Activated T-helper 2 cell treated with anti-CD3 and anti-CD28 coated beads, Interferon-gamma antibody, Interleukin-2, Interleukin-4, amounts not matched to agents 10 μg/mL and 5 μg/mL and 100 μg/mL, durations not matched to agents 14 hours and 24 hours and 36 hours (primary cell): ENCODE measurements at places on chromosomes 13 and 19.

GRCh38 chr19:19388568-19389555, 16.6 kb upstream of the GATAD2A start:
- DNase-seq, result no peak

GRCh38 chr13:87393358-87393757, 277.8 kb upstream of the SLITRK5 start:
- DNase-seq, result no peak

DNA sequence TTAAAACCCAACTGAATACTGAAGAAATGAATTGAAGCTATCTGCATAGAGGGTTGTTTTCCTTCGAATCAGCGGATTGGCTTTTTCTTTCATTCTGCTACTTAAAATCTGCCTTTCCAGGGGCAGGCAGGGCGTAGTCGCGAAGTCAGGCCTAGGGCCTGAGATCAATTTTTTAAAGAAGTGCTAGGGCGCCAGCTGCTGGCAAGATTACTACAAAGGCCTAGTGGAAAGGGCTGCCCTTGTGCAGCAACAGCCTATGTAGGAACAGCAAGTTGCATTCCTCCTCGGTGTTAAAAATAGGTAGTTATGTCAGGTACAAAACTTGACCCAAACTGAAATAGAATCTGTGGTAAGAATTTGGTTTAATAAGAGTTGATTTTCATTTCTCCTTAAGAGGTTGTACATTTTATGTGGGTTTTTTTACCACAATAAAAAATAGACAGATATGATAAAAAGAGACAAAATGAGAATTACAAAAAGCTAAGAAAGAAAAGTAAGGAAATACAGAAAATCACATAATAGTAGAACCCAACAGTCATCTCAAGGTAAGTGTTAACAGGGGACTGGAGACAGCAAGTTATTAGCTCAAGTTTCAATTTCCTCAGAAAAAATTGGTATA, 9.5 kb upstream of the URAD start:
- DNase-seq, result no peak

DNA sequence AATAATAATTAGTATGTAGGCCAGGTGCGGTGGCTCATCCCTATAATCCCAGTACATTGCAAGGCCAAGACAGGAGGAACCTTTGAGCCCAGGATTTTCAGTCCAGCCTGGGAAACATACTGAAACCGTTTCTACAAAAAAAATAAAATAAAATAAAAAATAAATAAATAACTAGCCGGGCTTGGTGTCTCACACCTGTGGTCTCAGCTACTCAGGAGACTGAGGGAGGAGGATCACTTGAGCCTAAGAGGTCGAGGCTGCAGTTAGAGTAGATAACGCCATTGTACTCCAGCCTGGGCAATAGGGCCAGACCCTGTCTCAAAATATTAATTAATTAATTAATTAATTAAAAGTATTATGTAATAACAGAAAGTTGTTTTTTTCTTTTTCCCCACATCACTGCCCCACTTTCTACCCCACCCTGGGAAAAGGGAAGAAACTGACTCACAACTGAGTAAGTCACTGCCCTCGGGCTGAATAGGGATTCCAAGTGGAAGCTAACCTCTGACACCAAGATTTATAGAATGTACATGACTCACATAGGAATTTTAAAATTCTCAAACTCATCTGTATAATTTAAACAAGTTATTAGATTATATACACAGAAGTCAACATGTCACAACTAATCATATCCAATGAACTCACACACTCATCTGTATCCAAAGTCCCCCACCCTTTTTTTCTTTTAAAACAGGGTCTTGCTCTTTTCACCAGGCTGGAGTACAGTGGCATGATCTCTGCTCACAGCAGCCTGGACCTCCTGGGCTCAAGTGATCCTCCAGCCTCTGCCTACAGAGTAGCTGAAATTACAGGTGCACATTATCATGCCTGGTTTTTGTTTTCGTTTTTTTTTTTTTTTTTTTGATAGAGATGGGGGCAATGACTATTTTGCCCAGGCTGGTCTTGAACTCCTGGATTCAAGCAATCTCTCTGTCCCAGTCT, 12.5 kb downstream of the ZNF611 start:
- no peak for DNase-seq

GRCh38 chr19:33630880-33631608, 9.3 kb downstream of the CHST8 start:
- no peak for DNase-seq

- no peak for DNase-seq
Observed at GRCh38 chr19:44576843-44577565, 36.4 kb upstream of the IGSF23 start.

DNA sequence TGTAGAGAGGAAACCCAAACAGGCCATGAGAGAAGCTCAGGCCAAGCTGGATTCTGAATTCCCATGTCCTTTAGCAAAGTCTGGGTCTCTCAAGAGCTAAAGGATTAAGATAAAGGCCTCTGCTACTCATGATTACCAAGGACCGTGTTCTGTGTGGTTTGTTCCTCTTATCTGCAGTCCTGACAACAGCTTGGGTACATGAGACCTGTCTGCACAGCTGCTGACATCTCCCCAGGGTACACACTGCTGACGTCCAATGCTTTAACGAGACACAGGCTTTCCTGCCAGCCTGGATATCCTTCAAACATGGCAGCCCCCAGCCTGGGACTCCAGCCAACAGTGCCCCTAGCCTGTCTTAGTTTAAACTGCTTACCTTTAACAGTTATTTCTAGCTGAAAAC, 211.0 kb downstream of the SLC7A1 start:
- DNase-seq, result no peak

- DNase-seq, result no peak
Observed at GRCh38 chr19:41367848-41368301, 3.9 kb upstream of the B9D2 start.

DNA sequence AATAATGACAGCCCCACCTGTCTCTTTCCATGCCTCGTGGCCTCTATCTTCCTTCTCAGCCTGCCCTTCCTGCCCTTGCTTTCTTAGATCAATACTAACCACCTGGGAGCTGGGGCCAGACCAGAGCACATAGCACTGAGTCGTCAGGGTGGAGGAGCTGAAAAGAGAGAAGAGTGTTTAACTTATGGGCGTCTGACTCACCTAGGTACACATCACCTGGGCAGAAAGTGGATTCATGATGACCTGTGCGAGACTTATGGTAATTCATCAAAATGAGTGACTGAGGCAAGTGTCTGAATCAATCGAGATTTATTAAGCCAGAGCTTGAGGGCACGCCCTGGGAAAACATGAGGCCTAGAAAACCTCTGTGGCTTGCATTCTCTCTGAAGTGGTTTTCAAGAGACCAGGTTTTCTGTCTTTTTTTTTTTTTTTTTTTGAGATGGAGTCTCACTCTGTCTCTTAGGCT, 19.2 kb downstream of the CEACAM6 start:
- DNase-seq, result peak; percentile 24

DNA sequence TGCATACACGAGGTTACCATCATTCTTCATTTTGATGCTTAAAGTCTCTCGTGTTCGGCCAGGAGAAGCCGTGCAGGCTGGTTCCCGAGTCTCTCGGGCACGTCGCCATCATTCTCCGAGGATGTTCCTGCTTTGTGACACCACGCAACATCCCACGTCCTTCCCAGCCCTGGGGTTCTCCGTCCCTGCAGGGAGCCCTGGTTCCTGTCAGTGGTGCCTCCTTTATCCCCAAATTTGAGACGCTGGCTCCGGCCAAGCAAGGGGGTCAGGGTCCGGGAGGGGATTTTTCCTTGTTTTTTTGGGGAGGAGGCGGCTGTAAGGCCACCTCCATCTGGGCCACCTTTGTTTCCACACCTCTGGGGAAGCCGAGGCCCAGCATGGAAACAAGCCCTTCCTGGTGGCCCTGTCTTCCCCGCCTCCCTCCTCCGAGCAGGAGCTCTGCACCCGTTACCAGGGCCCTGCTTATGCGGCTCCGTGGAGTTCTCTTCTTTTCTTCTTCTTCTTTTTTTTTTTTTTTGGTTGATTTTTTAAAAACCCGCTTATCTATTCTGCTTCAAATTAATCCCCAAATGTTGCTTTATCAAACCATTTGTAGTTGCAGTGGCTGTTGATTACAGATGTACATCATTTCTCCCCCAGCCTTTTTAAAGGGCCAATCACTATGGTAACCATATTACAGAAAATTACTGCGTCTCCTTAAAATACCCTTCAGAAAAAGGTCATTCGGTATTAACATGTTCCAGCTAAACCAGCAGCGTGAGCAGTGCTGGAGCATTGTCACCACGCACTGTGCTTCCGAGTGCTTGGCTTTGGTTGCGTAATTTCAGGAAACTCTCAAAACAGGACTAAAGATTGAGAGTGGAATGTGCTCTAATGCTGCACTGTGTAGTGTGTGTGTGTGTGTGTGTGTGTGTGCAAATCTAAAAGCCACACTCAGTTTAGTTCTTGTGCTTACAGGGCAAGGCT, 50.4 kb downstream of the TEX29 start:
- peak; percentile 3 for DNase-seq

DNA sequence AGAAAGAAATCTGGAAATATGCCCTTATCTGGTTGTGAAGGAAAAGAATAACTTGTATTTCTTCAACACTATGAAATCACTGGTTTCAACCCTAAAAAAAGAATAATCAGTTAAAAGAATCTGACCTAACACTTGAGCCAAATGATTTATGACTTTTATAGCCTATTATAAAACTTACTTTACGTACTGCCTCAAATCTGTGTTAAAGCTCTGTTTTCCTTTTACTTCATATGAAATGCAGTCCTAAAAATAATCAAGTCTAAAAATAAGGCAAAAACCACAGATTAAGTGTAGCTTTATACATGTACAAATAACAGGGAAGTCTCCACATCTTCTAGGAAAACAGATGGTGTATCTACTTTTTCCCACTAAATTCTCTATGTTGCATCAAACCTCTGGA, 101.3 kb downstream of the VWA8 start:
- no peak for DNase-seq

- no peak for DNase-seq
Observed at GRCh38 chr13:30159446-30159839, 147.9 kb downstream of the KATNAL1 start.

DNA sequence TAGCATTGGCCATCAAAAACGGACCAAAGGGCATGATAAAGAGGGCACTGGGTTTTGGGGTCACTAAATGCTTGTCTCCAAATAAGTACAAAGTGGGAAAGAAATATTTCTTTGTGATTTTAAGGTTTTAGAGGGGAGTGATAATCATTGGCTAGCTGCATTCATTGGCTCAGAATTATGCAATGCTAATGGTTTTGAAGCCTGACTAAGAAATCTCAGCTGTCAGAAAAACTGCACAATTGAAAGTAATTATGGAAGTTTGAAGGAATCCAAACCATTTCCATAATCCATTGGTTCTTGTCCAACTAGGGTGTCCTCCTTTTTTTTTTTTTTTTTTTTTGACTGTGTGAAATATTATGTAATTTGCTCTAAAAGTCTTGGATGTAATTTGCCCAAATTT, 88.2 kb upstream of the ARGLU1 start:
- DNase-seq, result no peak

DNA sequence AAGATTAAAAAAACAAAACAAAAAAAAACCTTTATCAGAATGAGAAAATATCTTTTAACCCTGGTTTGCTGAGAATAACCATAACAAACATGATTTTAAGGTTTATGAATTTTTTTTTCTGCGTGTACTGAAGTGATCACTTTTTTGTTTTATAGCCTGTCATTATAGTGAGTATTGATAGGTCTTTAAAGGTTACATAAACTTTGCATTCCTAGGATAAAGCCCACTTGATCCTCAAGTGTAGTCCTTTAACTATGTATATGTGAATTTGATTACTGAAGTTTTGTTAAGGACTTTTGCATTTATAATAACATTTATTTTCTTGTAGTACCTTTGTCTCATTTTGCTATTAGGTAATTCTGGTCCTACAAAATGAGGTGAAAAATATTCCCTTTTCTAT, 709.8 kb upstream of the PCDH20 start:
- DNase-seq, result no peak

DNA sequence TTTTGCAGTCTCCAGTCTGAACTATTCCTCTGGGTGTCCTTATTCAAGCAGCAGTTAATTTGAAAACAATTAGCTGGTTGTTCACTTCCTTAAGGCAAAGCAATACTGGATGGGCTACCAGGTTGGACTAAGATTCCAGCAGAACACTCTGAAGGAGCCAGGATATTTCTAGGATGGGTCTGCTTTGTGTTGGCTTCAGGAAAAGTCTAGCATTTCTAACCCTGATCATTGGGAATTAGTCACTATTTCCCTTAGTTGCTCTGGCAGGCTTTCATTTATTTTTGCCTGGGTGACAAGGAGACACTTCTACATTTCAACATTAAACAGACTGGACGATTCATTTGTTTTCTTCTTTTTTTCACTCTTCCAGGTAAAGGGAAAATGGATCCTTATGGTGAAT, 228.4 kb downstream of the ENOX1 start:
- DNase-seq, result no peak

DNA sequence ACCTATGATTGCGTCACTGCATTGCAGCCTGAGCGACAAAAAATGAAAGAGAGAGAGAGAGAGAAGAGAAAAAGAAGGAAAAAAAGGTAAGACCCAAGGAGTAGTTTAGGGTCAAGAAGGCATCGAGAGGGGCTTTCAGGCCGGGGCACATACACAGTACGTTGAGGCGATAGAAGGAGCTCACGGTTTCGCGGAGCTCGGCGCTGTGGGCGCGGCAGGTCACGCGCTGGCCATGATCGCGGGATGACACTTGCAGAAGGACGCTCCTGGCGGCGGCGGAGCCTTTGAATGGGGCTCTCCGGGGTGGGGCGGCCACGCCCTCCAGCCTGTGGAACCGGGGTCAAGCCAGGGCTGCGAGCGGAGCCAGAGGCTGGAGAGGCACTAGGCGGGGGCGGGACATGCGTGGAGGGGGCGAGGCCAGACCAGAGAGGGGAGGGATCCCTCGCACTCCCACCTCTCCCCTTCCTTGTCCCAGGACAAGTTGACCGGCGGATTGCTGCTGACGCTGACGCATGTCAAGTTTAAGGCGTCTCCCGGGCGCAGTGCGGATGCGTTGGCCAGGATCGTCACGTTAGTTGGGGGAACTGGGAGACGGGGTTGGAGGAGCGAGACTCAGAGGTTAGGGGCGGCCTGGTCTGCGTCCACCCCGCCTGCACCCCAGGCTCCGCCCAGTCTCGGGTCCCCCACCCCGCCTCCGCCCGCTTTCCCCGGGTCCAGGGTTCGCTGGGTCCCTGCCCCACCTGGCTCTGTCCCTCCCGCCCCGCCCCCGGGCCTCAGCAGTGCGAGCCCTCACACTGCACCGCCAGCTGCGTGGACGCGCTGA, 6.9 kb downstream of the NPHS1 start:
- DNase-seq, result no peak

GRCh38 chr19:44642377-44642776, 1.3 kb upstream of the PVR start:
- DNase-seq, result no peak

GRCh38 chr19:17457616-17458015, 3.1 kb downstream of the NXNL1 start:
- no peak for DNase-seq
